ENCODE measurements at places on chromosomes 1 and 21.
A peak's percentile ranks its signal among the peaks of the same experiment; 100 is the strongest.

GRCh38 chr1:52867087-52867863 is 24.7 kb downstream of the ZYG11A start:
- DNase-seq, result no peak

DNA sequence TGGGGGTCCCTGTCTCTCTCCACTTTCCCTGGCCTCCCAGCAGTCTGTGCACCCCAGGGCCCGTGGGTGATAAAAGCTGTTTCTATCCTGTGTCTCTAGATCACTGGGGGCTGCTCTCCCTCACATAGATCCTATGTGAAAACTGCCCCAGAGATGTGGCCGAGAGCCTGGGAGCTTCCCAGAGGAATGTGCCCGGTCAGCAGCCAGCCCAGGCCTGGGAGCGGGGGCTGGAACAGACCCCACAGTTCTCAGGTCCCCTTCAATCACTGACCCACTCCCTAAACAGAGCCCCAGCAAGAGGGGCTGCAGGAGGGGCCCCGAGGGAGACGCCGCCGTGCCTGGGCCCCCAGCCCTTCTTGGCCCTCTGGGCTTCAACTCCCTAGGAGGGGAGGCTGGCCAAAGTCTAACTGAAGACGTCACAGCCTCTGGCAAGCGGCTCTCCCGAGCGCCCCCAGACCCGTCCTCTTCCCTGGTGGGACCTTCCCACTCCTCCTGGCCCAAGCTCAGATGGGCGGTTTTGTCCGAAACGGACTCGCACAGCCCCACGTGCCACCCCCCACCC is 403 bp downstream of the MXRA8 start:
- DNase-seq, result no peak

- no peak for DNase-seq
Observed at GRCh38 chr1:8070381-8070811, 44.3 kb upstream of the ERRFI1 start.

DNA sequence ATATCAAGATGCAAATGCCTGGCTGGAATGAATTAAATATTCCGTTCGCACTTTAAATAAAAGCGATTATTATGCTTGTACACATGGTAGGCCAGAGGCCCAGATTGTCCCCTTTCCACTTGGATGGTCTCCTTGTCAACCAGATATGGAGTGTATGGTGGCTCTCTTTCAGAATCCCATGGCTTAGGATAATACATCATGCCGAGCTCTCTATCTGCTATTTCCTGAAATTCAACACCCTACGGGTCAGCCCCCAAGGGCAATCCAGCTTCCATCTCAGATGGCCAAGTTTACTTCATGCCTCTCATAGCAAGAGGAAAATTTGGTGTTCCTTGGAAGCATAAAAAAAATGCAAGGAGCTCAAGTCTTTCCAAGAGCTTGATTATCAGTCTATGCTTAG is 25.4 kb upstream of the FMO1 start:
- DNase-seq, result no peak

DNA sequence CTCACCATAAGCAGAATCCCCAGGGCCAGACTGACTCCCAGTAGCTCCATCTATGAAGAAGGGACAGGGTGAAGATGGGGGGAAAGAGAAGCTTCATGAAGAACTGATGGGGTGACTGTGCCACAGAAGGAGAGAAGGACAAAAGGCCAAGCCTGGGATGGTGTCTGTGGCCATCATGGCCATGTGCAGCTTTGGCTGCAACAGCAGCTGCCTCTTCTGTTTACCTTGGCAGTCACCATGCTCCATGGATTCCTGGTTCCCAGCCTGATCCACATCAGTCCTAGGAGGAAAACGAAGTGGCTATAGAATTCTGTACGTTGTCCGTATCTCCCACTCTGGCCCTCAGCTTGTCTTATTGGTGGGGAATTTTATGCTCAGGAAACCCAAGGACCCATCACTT is 12.0 kb downstream of the SEMA6C start:
- DNase-seq, result no peak

GRCh38 chr1:175208773-175209492 is 16.4 kb upstream of the KIAA0040 start:
- no peak for DNase-seq

DNA sequence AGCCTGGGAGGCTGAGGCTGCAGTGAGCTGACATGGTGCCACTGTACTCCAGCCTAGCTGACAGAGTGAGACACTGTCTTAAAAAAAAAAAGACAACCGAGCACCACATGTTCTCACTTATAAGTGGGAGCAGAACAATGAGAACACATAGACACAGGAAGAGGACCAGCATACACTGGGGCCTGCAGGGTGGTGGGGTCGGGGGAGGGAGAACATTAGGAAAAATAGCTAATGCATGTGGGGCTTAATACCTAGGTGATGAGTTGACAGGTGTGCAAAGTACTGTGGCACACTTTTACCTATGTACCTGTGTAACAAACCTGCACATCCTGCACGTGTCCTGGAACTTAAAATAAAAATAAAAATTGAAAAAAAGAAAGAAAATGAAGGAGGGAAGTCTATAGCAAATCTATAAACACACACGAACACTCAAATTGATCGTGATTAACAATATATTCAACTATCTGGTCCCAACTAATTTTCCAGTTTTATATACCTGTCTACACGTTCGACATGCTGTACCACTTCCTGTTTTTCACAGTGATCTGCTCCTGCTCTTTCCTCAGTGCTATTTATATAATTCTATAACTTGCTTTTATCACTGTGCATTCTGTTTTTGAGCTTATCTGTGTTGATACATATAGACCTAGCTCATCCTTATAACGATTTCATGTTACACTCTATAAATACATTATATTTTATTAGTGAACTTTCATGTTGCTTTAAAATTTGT is 27.2 kb downstream of the AK5 start:
- DNase-seq, result no peak

- no peak for DNase-seq
Observed at GRCh38 chr1:51301152-51301843, 29.1 kb downstream of the TTC39A start.

GRCh38 chr1:236507022-236507700 is 16.6 kb upstream of the LGALS8 start:
- no peak for DNase-seq

DNA sequence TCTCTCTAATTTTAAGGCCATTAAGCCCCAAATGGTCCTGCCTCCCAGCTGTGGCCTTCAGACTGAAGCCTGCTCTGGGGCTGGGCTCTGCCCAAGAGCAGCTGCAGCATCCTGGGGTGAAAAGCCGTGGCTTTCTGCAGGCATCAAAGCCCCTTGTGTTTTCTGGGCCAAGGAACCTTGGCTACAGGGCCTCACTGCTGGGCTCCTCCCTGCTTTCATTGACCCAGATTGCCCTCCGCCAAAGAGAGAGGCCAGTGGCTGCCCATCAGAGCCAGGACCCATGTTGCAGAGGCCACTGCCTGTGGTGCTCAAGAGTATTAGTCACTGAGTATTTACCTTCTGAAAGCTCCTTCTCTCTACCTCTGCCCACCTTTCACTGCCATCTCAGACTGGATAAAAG is 1.6 kb downstream of the ZNF648 start:
- DNase-seq, result no peak

DNA sequence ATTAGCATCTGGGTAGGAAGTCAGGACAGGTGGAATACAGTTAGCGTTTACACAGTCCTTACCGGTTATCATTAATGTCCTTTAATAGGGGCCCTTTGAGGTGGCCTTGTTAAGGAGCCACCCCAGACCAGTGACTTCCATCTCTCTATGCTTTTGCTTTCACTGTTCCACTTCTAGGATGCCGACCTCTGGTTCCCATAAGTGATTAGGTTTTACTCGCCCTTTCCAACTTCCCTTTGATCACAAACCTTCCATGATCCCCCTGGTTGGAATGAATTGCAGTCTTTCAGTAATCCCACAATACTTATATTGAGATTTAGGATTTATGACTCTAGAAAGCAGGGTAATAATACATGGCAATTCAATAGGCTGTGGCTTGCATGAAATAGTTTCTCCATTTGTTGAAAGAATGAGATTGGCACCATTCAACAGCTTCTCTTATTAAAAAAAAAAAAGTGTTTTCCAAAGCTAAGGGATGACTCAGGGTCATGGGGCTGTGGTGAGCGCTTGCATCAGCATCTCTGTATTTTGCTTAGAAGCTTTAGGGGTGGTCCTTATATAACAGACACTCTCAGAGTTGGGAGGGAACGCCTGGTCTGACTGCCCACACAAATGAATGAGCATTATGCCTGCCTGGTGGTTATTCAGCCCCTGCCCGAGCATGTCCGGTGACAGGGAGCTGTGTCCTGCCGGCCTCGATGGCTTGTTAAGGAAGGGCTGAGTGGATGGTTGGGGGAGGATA is 110.5 kb downstream of the CNIH3 start:
- DNase-seq, result no peak

DNA sequence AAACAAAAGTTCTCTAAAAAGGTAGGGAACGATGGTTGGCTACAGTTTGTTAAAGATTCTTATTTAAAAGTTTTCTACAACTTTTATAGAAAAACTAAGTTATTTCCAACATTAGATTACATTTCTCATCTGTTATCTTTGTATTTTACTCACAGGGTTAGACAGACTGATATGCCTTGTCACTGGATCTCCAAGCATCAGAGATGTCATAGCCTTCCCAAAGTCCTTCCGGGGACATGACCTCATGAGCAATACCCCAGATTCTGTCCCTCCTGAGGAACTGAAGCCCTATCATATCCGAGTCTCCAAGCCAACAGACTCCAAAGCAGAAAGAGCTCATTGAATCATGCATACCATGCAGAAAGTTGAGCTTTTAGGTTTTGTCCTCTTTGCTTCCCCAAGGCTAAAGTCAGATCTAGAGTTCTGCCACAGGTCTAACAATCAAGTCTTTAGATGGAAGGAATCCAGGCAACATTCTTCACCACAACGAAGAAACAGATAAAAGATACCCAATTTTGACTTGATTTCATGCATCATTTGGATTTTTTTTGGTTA is 10.3 kb downstream of the GAS5 start:
- no peak for DNase-seq

DNA sequence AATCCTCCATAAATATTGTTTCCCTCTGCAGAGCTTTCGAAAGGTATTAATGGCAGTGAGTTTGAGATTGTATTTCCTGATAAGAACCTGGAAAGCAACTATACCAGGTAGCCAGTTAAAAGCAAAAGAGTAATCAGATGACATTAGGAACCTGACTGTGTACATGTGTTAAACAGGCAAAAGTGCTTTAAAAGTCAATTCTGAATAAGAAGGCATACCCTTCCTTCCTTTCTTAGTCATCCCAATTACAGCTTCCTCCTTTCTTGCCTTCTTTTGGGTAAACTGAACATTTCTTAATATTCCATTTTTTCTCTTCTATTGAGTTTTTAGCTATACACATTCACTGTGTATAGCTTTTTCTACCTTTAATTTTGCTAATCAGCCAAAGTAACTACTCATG is 144.7 kb downstream of the ZNF281 start:
- DNase-seq, result no peak

DNA sequence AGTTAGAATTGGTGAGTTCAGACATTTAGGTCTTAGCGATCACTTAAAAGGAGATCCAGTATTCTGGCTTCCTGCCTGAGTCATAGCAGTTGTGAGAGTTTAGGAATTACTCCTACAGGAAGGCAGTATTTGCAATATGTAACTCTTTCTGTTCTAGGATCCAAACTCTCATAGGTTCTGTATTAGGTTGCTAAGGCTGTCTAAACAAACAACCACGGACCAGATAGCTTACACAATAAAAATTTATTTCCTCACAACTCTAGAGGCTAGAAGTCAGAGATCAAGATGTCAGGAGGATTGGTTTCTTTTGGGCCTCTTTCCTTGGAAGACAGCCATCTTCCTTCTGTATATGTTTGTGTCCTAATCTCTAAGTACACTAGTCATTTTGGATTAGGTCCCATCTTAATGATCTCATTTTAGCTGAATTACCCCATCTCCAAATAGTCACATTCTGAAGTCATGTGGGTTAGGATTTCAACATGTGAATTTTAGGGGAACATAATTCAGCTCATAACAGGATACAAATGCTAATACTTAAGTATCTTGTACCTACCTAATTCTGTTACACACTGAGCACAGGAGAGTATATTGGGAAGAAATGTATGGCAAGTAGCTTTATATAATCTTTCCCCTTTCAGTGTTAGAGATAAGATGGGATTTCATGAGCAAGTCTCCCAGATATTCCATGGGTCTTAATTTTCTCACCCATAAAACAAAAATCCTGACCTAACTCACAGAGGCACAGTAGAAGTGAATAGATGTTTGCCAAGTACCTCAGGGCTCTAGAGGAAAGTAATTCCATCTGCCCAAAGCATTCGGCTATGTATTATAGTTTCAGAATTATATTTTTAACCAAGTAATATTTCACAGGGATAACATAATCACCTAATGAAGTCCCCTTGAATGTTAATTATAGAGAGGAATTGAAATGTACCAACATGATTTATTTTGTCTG is 144.4 kb downstream of the PTBP2 start:
- DNase-seq, result no peak

- no peak for DNase-seq
Observed at GRCh38 chr1:234718496-234719453, 108.8 kb upstream of the IRF2BP2 start.

GRCh38 chr1:225498549-225499136 is 70.8 kb upstream of the LBR start:
- peak; percentile 29 for DNase-seq

DNA sequence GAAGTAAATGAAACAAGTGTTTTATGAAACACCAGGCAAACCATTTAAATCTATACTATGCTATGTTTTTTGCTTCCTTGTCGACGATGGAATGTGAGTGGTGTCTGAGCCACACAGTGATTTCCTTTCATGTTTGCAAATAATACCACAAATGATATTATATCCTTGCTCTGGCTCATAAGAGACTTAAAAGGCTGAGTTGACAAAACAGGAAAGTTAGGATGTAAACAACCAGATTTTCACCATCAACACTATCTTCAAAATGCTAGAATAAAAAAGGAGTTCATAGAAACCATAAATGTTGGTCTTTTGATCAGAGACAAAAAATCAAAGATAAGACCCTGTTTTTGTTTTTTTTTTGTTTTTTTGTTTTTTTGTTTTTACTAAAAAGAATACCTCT is 17.8 kb upstream of the MAGI3 start:
- no peak for DNase-seq

- DNase-seq, result no peak
Observed at GRCh38 chr1:242670019-242670418, 145.5 kb upstream of the PLD5 start.
